NCI-H2081 (cell line): ENCODE measurements at places on chromosomes 5 and 9.

- DNase-seq = no peak
These were observed 523.8 kb downstream of the EFNA5 start for GRCh38 chr5:107146901-107147300.

DNA sequence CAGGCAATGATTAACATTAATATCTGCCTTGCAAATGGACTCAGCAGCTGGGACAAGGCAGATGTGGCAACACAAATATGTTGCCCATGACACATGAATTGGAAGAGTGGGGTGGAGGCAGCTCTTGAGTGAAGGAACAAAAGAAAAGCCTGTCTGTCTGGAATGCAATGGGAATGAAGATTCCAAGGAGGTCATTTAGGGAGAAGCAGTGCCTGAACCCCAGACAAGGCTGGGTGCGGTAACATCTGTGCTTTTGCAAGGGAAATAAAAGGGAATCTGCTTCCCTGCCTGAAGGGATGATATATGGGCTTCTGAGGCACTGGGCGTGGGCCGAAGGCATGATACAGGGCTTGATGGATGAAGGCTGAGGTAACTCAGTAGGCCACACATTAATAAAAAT is 94.1 kb upstream of the TRIM32 start:
- DNase-seq = no peak

- peak; percentile 49 for DNase-seq
These were observed 259.9 kb upstream of the TARS1 start for GRCh38 chr5:33180900-33181299.

- no peak for DNase-seq
These were observed 170.4 kb upstream of the OTULINL start for GRCh38 chr5:14411216-14411615.

- peak; percentile 53 for DNase-seq
These were observed 64.1 kb upstream of the SPOCK1 start for GRCh38 chr5:137563301-137563645.

DNA sequence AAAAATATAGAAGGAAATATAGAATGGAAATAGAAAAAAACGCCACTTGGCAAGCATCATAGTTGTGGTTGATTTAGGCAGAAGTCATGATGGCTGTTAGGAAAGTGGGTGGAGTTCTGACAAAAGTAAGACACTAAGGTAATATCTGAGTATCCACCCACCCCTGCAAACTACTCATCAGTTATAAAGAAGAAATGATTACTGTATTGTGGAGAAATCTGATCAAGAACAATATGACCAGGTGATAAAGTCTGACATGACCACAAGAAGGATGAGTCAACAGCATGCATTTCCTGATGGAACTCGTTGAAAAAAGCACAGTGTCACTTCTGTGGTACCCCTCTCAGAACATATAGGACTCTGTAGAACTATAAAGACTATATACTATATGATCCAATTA is 343.4 kb upstream of the PAPPA start:
- DNase-seq = no peak

DNA sequence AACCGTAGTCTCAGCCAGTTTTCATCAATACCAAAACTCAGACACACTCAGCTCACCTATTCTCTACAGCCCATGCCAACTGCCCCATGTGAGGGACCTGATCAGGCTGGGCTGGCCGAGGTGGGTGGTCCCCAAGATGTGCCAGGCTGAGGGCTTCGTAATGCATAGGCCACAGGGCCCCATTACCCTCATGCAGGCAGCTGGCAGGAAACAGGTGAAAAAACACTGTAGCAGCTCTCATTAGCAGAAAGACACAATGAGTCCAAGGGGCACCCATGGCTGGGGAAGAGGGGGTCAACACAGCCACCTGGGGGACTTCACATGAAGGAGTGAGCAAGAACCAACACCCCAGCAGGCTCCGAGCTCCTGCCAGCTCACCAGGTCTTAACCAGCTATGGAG is 8.2 kb downstream of the IPPK start:
- DNase-seq = peak; percentile 91

DNA sequence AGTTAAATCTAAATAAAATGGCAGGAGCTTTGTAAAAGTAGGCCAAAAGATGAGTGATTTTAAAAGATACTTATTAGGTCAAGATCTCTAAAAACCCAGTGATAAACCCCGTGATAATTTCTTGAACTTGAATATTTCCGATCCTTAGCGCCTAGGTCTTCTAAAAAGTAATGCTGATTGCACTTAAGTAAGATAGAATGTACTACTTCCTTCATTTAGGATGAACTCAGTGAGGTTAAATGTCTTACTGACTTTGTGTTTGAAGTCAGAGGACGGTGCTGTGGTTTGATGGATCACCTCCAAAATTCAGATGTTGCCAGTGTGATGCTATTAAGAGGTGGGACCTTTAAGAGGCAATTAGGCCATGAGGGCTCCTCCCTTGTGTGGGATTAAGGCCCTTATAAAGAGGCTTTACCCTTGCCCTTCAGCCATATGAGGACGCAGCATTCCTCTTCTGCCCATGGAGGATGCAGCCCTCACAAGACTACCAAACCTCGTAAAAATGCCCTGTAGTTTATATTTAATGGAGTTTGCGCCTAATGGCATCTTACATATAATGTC is 130.1 kb downstream of the TRIO start:
- no peak for DNase-seq
